ENCODE measurements at places on chromosomes 2 and 18.

GRCh38 chr2:37500031-37500430, 155.6 kb downstream of the QPCT start:
- DNase-seq, result no peak

GRCh38 chr2:37464067-37464466, 119.6 kb downstream of the QPCT start:
- no peak for DNase-seq

GRCh38 chr2:141411419-141411818, 719.4 kb downstream of the LRP1B start:
- DNase-seq, result no peak

DNA sequence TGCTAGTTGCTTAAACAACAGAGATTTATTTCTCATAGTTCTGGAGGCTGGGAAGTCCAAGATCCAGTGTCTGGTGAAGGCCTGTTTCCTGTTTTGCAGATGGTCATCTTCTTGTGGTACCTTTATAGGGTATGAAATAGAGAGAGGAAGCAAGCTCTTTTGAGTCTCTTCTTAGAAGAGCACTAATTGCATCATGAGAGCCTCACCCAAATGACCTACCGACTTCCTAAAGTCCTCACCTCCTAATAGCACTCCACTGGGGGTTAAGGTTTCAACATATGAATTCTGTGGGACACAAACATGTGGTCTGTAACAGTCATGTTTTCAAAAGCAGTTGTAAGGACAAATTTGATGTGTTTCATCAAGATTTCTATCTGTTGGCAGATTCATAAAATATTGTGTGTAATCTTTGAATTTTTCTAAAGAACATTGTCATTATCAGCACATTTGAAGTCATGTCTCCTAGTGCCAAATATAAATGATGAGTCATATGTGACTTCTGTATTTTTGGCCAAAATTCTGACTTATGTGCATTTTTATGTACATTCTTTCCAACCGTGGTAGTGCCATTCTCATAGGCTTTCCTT, 45.3 kb downstream of the CD28 start:
- no peak for DNase-seq
